ENCODE measurements at places on chromosomes 5 and 9. TPM values are rescaled to one million over a fixed set of nuclear protein-coding genes. Genes with fewer than 3 reads are reported as not detected.

The GARIN3 gene
- not detected for total RNA-seq

The ZDHHC11B gene
- total RNA-seq, result not detected

The MCTP1 gene
- total RNA-seq, result 0.18 TPM

The PRDM9 gene
- not detected for total RNA-seq

All from cardiac atrium fibroblast (primary cell).